ENCODE measurements at places on chromosomes 16 and 17.

DNA sequence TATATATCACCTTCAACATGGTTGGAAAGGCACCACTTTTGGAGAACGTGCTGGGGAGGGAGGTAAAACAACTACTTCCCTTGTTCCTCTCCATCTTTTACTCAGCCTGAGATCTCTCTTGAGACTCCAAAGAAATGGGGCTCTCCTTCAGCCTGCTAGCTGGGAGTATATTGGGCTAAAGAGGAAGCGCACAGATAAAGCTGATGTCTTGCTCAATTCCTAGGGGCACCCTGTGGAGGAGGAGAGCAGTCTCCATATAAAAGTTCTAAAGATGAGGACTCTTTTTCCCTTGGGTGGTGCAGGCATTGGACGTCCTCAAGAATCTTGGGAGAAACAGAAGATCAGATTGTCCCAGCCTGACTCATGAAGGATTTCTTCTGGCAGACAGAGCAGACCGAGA is 4.6 kb upstream of the ETV4 start:
- no peak for DNase-seq

DNA sequence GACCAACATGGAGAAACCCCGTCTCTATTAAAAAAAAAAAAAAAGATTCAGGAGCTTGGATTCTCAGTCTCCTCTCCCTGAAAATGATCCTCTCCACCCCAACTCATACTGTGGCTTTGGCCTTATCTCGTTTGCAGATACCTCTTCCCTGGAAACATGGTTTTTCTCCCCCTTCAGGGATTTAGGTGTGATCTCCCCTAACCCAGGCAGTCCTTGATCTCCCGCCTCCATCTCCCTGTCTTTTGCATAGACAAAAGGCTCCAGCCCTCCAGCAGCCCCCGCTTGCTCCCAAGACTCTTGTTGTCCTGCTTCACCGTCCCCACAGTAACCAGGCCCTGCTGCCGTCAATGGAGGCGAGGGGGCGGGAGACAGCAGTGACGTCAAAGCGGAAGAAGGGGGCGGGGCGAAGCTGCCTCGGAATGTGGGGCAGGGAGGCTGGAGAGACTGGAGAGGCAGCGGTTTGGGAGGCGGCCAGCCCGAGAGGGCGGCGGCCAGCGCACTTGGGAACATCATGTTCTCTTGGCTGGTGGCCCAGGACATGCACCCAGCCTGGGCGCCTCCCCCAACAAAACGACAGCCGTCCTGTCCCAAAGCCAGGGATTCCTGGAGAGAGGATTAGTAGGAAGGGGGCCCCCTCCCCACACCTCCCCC is 1.9 kb upstream of the PER1 start:
- DNase-seq: peak; percentile 80

- DNase-seq: no peak
Measured at GRCh38 chr16:48965386-48965785, 316.3 kb downstream of the CBLN1 start.

GRCh38 chr17:40937384-40937819 is at the start of gene KRT23:
Gene KRT23, minus strand, starts transcription at chr17:40937646. Its CDS starts 1,043 bp downstream, at chr17:40936603.
- DNase-seq: no peak

Measured in activated naive CD4-positive, alpha-beta T cell treated with anti-CD3 and anti-CD28 coated beads, Interleukin-2, amount 50 U/mL, for 16 hours (primary cell).